ENCODE measurements at places on chromosomes 3 and 15.
A peak's percentile ranks its signal among the peaks of the same experiment; 100 is the strongest.

GRCh38 chr3:138438896-138439295, 4.5 kb downstream of the ESYT3 start:
- DNase-seq, result no peak

GRCh38 chr3:78878011-78878410, 889.8 kb downstream of the ROBO1 start:
- DNase-seq, result no peak

DNA sequence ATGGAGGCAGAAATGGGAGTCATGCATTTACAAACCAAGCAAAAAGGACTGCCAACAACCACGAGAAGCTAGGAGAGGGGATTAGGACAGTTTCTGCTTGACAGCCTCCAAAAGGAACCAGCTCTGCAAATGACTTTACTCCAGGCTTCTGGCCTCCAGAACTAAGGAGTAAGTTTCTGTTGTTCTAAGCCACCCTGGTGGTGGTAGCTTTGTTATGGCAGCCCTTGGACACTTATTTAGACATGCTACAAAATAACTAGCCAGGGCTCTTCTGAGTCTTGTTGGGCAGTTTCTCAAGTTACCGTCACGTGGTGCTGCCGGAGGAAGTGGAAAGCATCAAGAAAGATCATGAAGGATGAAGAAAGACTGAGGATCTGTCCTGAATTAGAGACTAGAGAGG, 386.5 kb downstream of the LRTM1 start:
- DNase-seq, result no peak

GRCh38 chr3:72082186-72082715, 297.3 kb upstream of the PROK2 start:
- no peak for DNase-seq

DNA sequence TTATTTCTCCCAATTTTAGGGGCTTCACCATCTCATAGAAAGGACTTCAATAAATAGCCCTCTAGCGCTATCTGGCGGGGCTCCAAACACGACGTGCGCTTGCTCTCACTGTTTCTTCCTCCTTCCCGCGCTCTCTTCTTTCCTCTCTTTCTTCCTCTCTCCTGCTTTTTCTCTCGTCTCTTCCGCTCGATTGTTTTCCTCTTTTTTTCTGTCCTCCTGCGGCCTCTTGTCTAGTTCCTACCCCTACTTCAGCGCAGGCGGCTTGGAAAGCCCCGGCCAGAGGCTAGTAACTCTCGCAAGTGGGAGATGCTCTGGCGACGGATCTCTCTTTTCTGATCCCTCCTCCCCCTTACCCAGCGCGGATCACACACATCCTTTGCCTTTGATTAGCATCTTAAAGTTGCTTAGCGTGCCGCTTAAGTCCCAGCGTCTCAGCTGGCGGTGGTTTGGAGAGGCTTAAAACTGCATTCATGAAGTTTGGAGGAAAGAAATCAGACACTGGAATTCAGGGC, 6.2 kb upstream of the MEIS2 start:
- no peak for DNase-seq

GRCh38 chr3:16048435-16049318, 125.8 kb upstream of the GALNT15 start:
- peak; percentile 76 for DNase-seq

- no peak for DNase-seq
Observed at GRCh38 chr3:31235062-31235700, 297.5 kb upstream of the STT3B start.

DNA sequence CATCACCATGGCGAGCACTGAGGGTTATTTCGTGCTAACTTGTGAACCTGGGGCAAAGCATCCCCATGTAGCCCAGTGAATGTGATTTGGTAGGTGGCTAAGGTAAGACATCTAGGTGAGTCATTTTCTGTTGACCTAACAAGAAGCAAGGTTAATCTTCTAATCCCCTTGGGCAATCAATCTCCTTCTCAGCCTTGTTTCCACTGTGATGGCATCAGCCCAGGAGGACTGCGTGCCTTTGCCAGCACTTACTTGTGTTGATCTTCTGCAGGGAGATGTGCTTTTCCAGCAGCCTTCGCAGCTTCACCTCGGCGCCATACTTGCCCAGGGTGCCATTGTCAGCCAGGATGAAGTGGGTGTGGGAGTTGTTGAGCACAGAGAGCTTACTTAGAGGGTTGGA, 35.7 kb downstream of the TRPM1 start:
- no peak for DNase-seq

GRCh38 chr15:80984856-80985255, 4.8 kb downstream of the MESD start:
- no peak for DNase-seq

GRCh38 chr15:52680041-52680391, 828 bp upstream of the ATOSA start:
- DNase-seq, result no peak

DNA sequence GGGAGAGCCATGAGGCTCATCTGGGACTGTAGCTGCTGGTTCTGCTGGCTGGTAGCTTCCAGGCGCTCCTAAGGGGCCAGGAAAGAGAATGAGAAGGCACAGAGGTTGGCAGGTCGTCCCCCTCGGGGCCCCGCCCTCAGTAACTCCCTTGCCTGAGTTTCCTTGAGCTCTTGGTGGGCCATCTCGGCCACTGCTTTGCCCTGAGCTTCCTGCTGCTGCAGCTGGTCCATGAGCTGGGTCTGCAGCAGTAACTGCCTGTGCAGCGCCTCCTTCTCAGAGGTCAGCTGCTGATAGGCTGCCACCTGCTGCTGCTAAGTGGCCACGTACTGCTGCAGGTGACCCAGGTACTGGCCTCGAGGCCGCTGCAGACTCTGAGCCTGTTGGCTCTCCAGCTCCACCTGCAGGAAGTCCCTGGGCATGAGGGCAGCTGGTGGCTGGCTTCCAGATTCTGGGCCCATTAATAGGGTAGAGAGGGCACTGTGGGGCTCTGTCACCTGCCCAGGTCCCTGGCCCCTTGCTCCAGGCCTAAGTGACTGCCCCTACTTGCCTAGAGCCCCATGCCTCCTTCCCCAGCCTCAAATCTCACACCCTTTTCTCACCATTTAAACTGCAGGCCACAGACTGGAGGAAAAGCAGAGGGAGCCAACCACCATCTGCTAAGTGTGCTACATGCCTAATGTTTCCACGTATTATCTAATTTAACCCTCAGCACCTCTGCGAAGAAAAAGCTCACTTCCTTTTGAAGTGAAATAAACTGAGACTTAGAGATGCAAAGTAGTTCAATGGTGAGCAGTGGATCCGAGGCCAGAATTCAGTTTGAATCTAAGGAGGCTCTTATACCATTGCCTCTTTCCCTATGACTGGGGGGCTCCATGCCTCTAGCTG, 10.8 kb upstream of the VPS33B start:
- DNase-seq, result peak; percentile 78

DNA sequence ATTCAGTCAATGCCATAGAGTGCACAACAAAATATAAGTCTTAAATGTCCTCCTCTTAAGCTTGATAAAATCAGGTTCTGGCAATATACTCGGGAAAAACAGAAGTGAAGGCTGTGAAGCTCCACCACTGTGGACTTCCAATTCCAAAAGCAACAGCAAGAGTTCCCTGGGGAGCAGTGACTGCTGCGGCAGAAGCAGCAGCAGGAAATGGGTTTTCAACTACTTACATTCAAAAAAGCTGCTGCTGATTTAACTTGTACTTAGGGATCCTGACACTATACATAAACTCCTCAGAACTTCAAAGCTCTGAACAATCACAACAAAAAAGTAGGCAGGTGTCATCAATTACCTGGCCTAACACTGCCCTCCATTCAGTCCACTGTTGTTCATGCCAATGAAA, 4.7 kb downstream of the CEP152 start:
- no peak for DNase-seq

GRCh38 chr3:111929484-111929883, 49.3 kb upstream of the ABHD10 start:
- no peak for DNase-seq

DNA sequence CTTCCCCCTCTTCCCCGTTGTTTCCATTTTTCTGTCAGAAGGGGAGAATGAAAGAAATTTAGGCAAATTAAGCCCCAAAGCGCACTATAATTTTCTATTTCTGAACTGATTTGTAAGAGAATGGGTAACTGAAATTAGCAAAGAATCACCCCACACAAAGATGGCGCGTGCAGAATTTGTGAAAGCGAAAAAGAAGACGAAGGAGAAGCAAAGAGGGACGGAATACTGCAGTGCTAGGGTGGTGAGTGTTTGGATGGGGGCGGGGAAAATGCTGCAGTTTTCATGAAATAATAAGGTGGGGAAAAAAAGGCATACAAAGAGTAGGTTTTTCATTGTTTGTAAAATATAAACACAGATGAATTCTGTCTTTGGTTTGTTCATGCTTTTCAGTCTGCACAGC, 4.6 kb upstream of the CTNNB1 start:
- DNase-seq, result no peak

DNA sequence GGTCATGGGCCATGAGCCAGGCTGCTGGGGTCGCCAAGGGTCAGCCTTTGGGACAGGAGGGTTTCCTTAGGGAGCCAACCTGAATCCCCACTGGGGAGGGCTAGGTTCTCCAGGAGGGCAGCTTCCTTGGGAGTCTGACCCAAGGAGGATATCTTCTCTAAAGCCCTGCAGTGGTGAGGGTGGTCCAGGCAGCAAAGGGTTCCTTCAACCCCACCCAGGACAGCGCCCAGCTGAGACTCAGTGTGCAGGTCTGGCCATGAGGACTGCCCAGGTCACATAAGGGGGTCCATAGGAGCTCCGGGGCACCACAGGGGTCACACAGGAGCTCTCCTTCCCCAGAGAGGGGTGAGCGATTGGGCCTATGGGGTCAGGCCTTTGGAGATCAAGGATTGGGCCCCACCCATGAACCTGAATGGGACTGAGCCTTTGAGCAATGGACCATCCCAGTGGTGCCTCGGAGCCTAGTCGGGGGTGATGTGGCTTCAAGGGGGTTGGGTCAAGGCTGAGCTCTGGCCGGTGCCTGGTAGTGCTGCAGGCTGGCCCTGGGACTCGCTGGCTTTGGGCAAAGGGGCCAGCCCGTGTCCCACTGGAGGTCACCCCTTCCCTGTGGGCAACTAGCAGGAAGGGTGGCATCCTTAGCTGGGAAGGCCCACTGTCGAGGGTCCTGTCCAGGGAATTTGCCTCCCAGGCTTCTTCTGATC, 216.5 kb downstream of the SNRPN start:
- DNase-seq, result no peak

DNA sequence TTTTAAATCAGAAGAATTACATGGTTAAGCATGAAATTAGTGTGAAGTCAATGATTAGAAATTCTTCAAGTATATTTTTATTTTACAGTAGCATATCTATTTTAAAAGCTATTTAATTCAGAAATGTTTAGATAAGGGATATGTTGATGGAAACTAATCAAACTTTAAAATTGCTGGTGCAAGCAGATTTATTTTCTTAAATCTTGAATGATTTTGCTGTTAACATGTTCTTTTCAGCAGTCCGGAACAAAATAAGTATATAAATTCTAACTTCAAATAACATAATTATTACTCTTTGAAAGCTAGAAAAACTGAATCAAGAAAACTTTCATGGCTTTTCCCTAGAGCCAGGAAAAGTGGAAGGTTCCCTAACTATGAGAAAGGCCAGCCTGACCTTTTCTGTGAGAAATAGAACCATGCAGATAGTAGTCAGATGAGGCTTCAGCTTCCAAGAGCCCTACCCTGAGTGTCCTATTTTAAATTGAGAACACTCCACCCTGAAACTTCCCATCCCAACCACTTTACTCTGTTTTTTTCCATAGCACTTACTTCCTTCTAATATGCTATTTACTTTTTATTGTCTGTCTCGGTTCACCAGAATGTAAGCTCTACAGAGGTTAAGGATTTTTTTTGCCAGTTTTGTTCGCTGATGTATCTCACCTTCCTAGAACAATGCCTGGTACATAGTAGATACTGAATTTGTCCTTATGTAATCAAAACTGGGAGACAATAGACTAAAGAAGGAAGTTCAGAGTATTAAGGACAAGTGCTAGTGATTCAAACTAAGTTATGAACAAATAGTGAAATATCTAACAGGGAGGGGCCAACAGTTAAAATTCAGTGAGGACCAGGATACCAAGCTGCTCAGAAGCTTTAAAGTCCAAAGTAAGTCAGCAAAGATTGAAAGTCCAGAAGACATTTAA, 66.8 kb downstream of the CD200R1L start:
- no peak for DNase-seq

Measured in NCI-H2029 (cell line).